ENCODE measurements at places on chromosomes 7 and 10.
A peak's percentile ranks its signal among the peaks of the same experiment; 100 is the strongest.

DNA sequence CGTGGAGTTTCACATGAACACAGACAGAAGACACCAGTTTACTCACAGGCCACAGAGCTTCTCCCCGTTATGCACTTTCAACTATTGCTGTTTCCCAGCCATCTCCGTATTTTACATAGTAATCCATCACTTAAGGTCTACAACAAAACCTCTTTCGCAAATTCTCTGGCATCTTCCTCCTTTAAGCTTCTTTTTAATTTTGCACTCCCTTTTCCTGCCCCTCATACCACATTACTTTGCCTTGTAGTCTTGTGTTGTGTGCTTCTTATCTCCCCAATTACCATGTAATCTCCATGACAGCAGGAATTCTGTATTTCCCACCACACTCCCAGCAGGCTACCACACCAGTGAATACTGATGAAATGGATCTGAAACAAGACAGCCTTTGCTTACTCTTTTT, 87.3 kb downstream of the ODAD2 start:
- no peak for DNase-seq

DNA sequence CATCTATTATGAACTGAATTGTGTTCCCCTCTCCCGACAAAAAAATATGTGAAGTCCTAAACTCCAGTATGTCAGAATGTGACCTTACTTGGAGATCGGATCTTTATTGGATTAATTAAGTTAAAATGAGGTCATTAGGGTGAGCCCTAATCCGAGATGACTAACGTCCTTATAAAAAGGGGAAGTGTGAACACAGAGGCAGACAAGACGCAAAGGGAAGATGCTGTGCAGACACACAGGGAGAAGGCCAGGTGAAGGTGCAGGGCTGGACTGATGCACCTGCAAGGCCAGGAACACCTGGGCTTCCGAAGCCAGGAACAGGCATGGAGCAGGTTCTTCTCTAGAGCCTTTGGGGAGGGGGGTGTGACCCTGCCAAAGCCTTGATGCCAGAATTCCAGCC, 187.8 kb downstream of the PARD3 start:
- peak; percentile 32 for DNase-seq

GRCh38 chr10:127612-128432, 7.4 kb upstream of the ZMYND11 start:
- DNase-seq: peak; percentile 51

DNA sequence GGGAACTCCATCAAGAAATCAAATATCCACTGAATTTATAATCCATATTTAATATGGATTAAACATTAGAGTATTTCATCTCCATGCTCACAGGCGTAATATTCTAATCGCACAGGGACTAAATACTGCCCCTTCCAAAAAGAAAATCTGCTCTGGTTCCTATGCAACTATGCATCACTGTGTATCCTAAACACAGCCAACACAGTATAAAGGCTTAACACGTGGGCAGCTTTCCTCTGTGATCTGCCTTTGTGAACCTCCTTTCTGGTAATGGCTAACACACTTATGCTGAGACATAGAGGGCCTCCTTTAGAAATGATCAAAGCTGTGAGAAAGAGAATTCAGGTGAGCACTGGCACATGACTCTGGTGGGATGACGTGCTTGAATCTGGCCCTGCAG, 110.2 kb downstream of the RAB11FIP2 start:
- no peak for DNase-seq

DNA sequence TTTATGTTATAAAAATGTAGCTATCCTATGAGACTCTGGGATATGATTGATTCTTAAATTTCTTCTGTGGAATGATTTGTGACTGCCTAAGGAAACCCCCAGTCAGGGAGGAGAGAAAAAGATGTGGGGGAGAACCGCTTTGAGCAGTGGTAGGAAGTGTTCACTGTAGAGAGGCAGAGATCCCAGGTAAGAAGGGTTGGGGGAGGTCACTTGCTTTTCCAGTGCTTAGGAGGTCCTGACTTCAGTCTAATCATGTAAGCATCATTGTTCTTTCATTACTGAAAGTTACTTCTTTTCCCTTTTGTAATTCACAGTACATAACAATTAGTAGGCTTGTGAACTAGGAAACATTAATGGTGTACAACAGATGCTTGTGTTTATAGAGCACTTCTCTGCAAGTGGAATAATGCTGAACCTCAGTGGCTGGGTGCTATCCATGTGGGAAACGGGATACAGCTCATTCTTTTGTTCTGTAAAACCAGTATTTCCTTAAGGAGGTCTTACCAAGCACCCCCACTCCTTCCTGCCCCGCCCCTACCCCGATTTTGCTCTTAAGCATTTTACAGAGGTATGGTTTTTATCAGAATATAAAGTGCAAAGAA, 165.4 kb downstream of the ST7 start:
- DNase-seq: no peak

GRCh38 chr10:90856261-90856660, 1.6 kb downstream of the HTR7 start:
- DNase-seq: no peak

GRCh38 chr7:87210506-87210905, 9.0 kb downstream of the TMEM243 start:
- no peak for DNase-seq

DNA sequence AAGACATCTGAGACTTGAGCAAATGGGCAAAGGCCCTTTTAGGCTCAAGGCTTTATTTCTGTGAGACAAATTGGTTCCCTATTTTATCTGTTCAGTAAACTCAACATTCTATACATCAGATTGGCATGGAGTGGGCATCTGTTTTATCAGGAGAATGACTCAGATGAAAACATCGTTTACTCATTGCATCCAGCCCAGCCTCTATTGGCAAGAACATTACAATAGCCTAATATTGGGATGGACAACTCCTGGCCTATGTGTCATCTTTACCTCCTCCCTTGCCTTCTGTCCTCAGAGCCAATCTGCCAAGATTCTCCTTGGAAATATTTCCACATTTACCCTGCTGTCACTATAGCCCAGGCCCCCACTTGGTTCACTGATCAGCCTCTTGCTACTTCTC, 5.5 kb upstream of the BLNK start:
- DNase-seq: no peak

Measured in GM10248 (cell line).